ENCODE measurements at places on chromosomes 5 and 9.
A peak's percentile ranks its signal among the peaks of the same experiment; 100 is the strongest.

GRCh38 chr9:97447001-97447400 is 35.1 kb downstream of the TDRD7 start:
- no peaks in the 10 kb centered on the region for H3K4me1 ChIP-seq
- DNase-seq, result no peak
- H3K27ac ChIP-seq, result no peak overlapping the region
- no peaks in the 10 kb centered on the region for H3K27me3 ChIP-seq
- H3K36me3 ChIP-seq, result peaks cover 5% of the 10 kb centered on the region
- no peak overlapping the region for H3K4me3 ChIP-seq

GRCh38 chr5:148825716-148826052 is 727 bp upstream of the ADRB2 start:
- no peaks in the 10 kb centered on the region for H3K36me3 ChIP-seq
- peaks cover 5% of the 10 kb centered on the region for H3K4me1 ChIP-seq
- peak overlapping the region; percentile 91 for H3K27ac ChIP-seq
- H3K4me3 ChIP-seq, result peak overlapping the region; percentile 79

DNA sequence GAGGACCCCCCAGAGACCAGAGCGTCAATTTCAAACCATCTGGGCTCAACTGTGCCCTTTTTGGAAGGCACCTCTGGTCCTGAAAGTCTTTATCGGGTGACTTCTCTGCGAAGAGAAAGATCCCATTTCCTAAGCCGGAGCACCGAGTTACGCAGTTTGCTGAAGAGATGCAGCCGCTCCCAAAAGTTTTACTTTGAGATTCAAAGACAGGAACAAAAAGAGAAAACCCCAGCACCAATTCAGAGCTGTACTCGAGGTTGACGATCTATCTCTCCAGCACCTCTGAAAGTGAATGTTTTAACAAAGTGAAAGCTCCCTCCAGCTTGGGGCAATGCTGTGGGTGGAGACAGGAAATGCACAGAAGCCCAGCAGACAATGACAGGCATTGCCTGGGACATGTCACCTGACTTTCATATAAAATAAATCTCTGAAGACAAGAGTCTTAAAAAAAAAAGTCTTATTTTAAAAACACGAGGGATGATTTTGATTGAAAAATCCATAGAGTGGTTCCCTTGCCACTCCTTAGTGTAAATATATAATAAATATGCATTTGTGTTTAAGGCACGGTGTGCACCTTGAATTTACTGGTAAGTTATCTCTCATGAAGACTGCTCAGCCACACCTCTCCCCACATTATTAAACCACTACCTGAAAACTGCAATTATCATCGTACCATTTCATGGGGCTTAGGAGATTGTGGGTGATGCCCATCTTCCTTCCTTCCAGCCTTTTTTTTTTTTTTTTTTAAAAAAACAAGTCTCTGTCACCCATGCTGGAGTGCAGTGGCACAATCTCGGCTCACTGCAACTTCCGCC is 79.9 kb downstream of the FNBP1 start:
- no peaks in the 10 kb centered on the region for H3K27me3 ChIP-seq
- peaks cover 21% of the 10 kb centered on the region for H3K4me1 ChIP-seq
- peak overlapping the region; percentile 43 for H3K27ac ChIP-seq
- H3K36me3 ChIP-seq, result peaks cover 10% of the 10 kb centered on the region
- no peak overlapping the region for H3K4me3 ChIP-seq

DNA sequence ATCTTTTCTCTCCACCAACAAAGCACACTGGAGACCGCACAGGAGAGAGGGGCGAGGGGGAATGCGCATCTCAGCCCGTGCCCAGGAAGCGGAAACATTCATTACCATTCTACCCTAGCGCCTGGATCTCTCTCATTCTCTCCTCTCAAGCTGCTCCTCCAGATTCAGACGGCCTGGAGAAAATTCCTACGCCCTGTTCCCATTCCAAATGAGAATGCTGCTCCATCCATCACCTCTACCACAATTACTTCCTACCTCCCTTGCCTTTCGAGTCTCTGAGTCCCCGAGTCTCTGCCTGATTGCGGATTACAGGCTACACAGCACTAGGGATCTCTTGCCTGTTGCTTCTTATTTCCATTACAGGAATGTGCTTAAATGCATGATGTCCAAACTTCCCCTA is 6.7 kb downstream of the DDX31 start:
- no peaks in the 10 kb centered on the region for H3K27me3 ChIP-seq
- H3K27ac ChIP-seq, result no peak overlapping the region
- H3K4me1 ChIP-seq, result peaks cover 3% of the 10 kb centered on the region
- H3K4me3 ChIP-seq, result no peak overlapping the region

- H3K27me3 ChIP-seq, result no peaks in the 10 kb centered on the region
- no peak overlapping the region for H3K27ac ChIP-seq
- H3K4me1 ChIP-seq, result peaks cover 17% of the 10 kb centered on the region
- H3K4me3 ChIP-seq, result peak overlapping the region; percentile 94
- DNase-seq, result no peak
These were observed 1.9 kb downstream of the SDHA start for GRCh38 chr5:219991-220390.

GRCh38 chr9:34592895-34593601 is 3.5 kb upstream of the CNTFR start:
- H3K4me1 ChIP-seq, result peaks cover 13% of the 10 kb centered on the region
- H3K4me3 ChIP-seq, result no peak overlapping the region
- DNase-seq, result no peak
- no peak overlapping the region for H3K27ac ChIP-seq
- peaks cover 76% of the 10 kb centered on the region for H3K27me3 ChIP-seq

- DNase-seq, result no peak
- H3K27me3 ChIP-seq, result peaks cover 11% of the 10 kb centered on the region
- H3K4me1 ChIP-seq, result peaks cover 1% of the 10 kb centered on the region
- H3K4me3 ChIP-seq, result no peak overlapping the region
These were observed 58.9 kb downstream of the INSYN2B start for GRCh38 chr5:169921384-169921783.

DNA sequence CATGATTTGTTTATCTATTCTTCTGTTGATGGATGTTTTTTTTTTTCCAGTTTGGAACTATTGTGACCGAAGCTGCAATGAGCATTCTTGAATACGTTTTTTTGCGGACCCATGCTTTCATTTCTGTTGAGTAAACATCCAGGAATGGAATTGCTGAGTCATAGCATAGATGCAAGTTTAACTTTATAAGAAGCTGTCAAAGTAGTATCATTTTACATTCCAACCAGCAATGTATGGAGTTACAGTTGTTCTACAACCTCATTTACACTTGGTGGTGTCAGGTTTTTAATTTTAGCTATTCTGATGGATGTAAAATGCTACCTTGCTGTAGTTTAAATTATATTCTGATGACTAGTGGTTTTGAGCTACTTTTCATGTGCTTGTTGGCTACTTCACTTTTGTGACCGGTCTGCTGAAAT is 49.0 kb downstream of the NPR3 start:
- H3K4me3 ChIP-seq, result no peak overlapping the region
- H3K4me1 ChIP-seq, result no peaks in the 10 kb centered on the region
- no peak overlapping the region for H3K27ac ChIP-seq

GRCh38 chr9:99027443-99027842 is 77.5 kb upstream of the TGFBR1 start:
- H3K4me3 ChIP-seq, result no peak overlapping the region
- H3K27ac ChIP-seq, result no peak overlapping the region
- DNase-seq, result no peak
- H3K4me1 ChIP-seq, result no peaks in the 10 kb centered on the region
- no peaks in the 10 kb centered on the region for H3K36me3 ChIP-seq

- no peaks in the 10 kb centered on the region for H3K27me3 ChIP-seq
- H3K27ac ChIP-seq, result no peak overlapping the region
- no peak for DNase-seq
- H3K4me3 ChIP-seq, result no peak overlapping the region
- H3K4me1 ChIP-seq, result no peaks in the 10 kb centered on the region
- peaks cover 5% of the 10 kb centered on the region for H3K36me3 ChIP-seq
These were observed 37.7 kb downstream of the UBAP2 start for GRCh38 chr9:34010979-34011378.

DNA sequence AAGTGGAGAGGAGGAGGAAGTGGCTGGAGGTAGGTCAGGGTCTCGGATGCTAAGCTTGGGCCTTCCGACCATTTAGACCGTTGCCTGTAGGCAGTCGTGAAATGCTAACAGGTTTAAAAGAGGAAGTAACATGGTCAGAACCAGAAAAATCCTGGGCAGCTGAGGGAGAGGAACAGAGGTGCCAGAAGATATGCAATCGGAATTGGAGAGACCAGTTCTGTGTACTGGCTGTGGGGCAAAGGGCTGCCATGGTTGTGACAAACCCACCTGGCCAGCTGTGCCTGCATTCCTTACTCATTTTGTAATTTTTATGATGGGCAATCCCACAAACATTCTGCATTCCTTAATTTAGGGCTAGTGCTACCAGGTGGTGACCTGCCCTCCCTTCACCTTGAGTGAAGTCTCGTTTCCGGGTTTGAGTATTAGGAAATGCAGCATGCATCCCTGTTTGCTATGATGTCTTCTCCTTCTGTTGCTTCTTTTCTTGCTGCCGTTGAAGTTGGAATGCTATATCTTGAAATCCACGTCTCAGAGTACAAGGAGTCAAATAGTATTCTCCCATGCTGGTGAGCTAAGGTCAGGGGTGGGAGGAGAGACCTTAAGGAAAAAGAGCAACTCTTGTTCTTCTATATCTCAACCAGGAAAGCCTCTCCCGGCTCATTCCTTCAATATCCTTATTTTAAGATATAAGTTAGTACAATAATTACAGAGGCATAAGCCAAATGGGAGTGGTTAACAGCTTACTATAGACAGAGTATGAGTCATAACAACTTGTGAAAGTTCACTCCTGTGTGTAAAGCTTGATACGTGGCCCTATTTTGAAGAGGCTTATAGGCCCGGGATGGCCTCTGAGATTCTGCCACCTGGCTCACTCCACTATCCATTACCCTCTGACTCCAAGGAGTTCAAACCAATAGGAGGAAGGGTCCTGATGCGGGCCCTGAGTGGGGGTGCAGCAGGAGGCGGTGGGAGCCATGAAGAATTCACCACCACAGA is 37.0 kb downstream of the B4GALT1 start:
- peaks cover 28% of the 10 kb centered on the region for H3K36me3 ChIP-seq
- H3K27me3 ChIP-seq, result no peaks in the 10 kb centered on the region
- H3K27ac ChIP-seq, result peak overlapping the region; percentile 41
- H3K4me3 ChIP-seq, result no peak overlapping the region
- H3K4me1 ChIP-seq, result peaks cover 27% of the 10 kb centered on the region

- DNase-seq, result no peak
- no peak overlapping the region for H3K4me3 ChIP-seq
- H3K4me1 ChIP-seq, result peaks cover 3% of the 10 kb centered on the region
- H3K36me3 ChIP-seq, result no peaks in the 10 kb centered on the region
- no peak overlapping the region for H3K27ac ChIP-seq
These were observed 331.9 kb upstream of the KLF9 start for GRCh38 chr9:70746316-70746715.

DNA sequence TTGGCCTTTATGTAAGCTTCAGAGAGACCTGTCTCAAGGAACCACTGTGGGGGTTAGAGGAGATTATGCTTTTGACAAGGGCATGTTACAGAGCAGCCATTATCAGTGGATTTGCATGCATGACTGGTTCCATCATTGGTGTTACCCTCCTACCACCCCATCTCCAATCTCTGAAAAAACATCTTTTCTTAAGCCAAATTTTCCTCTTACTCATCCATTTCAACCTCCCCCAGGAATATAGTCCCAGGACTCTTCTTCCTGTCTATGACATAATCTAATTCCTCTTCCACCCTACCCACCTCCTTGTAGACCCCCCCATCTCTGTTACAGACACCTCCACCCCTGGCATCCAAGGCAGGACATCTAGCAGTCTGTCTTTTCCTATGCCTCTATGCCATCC is 33.1 kb upstream of the ADRB2 start:
- H3K4me3 ChIP-seq, result no peak overlapping the region
- H3K27me3 ChIP-seq, result peaks cover 20% of the 10 kb centered on the region
- H3K36me3 ChIP-seq, result no peaks in the 10 kb centered on the region
- H3K4me1 ChIP-seq, result no peaks in the 10 kb centered on the region
- no peak overlapping the region for H3K27ac ChIP-seq

DNA sequence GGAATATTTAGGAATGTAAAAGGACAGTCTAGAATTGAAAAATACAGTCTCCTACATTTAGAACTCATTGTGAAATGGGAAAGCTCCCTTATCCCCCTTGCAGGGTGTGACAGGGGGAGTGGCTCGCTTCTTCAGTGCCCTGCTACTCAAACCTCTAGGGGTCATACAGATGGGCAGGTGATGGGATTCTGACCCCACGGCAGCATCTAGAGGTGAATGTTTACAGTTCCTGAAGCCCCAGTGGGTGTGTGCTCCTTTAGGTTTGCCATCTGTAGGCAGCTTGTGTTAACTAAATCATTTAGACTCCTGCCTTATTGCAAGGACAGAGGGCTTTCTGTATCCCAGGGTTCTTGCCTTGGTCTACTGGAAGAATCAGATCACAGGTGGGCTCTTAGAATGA is 271.0 kb upstream of the MPDZ start:
- H3K4me1 ChIP-seq, result peaks cover 7% of the 10 kb centered on the region
- no peak overlapping the region for H3K27ac ChIP-seq
- DNase-seq, result no peak
- H3K4me3 ChIP-seq, result no peak overlapping the region

GRCh38 chr9:116494815-116495634 is 192.1 kb upstream of the TRIM32 start:
- peaks cover 8% of the 10 kb centered on the region for H3K4me1 ChIP-seq
- no peak overlapping the region for H3K4me3 ChIP-seq
- H3K36me3 ChIP-seq, result no peaks in the 10 kb centered on the region
- no peaks in the 10 kb centered on the region for H3K27me3 ChIP-seq

- no peaks in the 10 kb centered on the region for H3K36me3 ChIP-seq
- no peak overlapping the region for H3K4me3 ChIP-seq
- no peak overlapping the region for H3K27ac ChIP-seq
These were observed 12.7 kb upstream of the TGFBI start for GRCh38 chr5:136015966-136016650.

GRCh38 chr5:54905246-54905795 is 80.1 kb downstream of the ESM1 start:
- peaks cover 7% of the 10 kb centered on the region for H3K27me3 ChIP-seq
- H3K4me1 ChIP-seq, result peaks cover 24% of the 10 kb centered on the region
- H3K27ac ChIP-seq, result no peak overlapping the region
- H3K36me3 ChIP-seq, result no peaks in the 10 kb centered on the region
- no peak overlapping the region for H3K4me3 ChIP-seq

DNA sequence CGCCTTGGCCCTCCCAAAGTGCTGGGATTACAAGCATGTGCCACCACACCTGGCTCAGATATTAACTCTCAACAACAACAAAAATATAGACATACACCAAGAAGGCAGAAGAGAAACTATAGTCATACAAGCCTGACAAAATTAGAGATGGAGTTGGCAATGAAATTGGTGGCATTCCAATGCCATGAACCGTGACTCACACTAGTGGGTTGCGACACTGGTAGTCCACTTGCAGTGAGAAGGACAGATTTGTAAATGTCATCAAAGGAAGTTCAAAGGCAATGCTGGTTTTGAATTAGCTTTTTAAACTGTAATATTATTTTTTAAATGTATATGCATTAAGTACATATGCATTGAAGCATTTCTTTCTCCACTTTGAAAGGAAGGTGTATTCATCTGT is 8.5 kb upstream of the DNAJC25 start:
- no peak overlapping the region for H3K27ac ChIP-seq
- H3K27me3 ChIP-seq, result no peaks in the 10 kb centered on the region
- H3K4me1 ChIP-seq, result no peaks in the 10 kb centered on the region
- no peaks in the 10 kb centered on the region for H3K36me3 ChIP-seq

- no peak overlapping the region for H3K27ac ChIP-seq
- H3K27me3 ChIP-seq, result peaks cover 4% of the 10 kb centered on the region
- no peaks in the 10 kb centered on the region for H3K4me1 ChIP-seq
- H3K4me3 ChIP-seq, result no peak overlapping the region
- H3K36me3 ChIP-seq, result no peaks in the 10 kb centered on the region
These were observed 83.1 kb upstream of the SPOCK1 start for GRCh38 chr5:137582218-137582617.

GRCh38 chr9:122820490-122820845 is 7.9 kb downstream of the PDCL start:
- DNase-seq, result no peak
- H3K36me3 ChIP-seq, result peaks cover 23% of the 10 kb centered on the region
- H3K4me3 ChIP-seq, result no peak overlapping the region
- H3K27ac ChIP-seq, result peak overlapping the region; percentile 77
- peaks cover 8% of the 10 kb centered on the region for H3K4me1 ChIP-seq
- H3K27me3 ChIP-seq, result no peaks in the 10 kb centered on the region

All from progenitor cell of endocrine pancreas (in vitro differentiated cells).